Liver (tissue), 10 donors: ENCODE measurements at places on chromosomes 1 and 21. TPM values are rescaled to one million over a fixed set of nuclear protein-coding genes. Genes with fewer than 3 reads are reported as not detected.
A peak's percentile ranks its signal among the peaks of the same experiment; 100 is the strongest.

GRCh38 chr1:158425027-158425426 is 1.0 kb downstream of the OR10K2 start:
- H3K4me1 ChIP-seq = no peaks in the 10 kb centered on the region
- H3K36me3 ChIP-seq = no peaks in the 10 kb centered on the region
- H3K27ac ChIP-seq = no peak overlapping the region
- no peak for DNase-seq
- H3K27me3 ChIP-seq = no peaks in the 10 kb centered on the region

DNA sequence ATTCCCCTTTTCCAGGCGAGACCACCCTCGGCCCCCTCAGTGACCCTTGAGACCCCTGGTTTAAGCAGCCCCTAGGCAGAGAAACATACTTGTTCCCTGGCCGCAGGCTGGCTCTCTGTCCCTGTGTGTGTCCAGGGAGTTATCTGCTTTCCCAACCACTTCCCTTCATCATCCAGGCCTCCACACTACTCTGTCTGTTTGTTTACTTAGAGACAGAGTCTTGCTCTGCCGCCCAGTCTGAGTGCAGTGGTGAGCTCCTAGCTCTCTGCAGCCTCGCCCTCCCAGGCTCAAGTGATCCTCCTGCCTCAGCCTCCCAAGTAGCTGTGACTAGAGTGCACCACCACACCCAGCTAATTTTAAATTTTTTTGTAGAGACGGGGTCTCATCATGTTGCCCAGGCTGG is 5.8 kb upstream of the VWA1 start:
- H3K4me1 ChIP-seq = peaks cover 52% of the 10 kb centered on the region
- H3K4me3 ChIP-seq = no peak overlapping the region
- no peaks in the 10 kb centered on the region for H3K27me3 ChIP-seq
- H3K36me3 ChIP-seq = no peaks in the 10 kb centered on the region
- DNase-seq = no peak

DNA sequence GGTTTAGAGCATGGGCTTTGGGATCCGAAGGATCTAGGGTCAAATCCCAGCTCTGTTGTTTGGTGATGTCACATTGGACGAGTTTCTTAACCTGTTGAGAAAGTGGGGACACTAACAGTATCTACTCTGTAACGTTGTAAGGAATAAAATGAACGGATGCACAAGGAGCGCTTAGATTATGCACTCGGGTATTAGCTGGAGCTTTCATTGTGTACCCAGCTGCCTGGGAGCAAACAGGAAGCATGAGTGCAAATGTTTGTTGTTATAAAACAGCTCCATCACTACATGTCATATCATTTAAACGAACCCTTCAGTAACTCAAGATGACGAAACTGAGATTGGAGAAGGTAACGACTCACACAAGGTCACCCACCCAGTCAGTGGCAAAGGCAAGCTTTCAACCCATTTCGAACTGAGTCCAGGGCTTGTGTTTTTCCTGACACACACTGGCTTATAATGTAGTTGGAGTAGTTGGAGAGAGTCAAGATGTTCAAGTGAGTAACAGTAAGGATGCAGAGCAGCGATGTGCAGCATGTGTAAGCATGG is 16.2 kb upstream of the SLC6A17 start:
- no peak for DNase-seq
- no peaks in the 10 kb centered on the region for H3K4me1 ChIP-seq
- no peak overlapping the region for H3K27ac ChIP-seq
- H3K27me3 ChIP-seq = no peaks in the 10 kb centered on the region
- no peak overlapping the region for H3K4me3 ChIP-seq

- no peaks in the 10 kb centered on the region for H3K27me3 ChIP-seq
- DNase-seq = no peak
- H3K36me3 ChIP-seq = no peaks in the 10 kb centered on the region
- no peak overlapping the region for H3K4me3 ChIP-seq
- H3K27ac ChIP-seq = no peak overlapping the region
Measured at GRCh38 chr21:38459490-38459889, 38.8 kb downstream of the ERG start.

- no peak for DNase-seq
- H3K4me1 ChIP-seq = peaks cover 9% of the 10 kb centered on the region
- no peak overlapping the region for H3K4me3 ChIP-seq
Measured at GRCh38 chr1:20211511-20211931, 25.2 kb upstream of the PLA2G2C start.

Gene MTARC2
- 24.9 TPM for total RNA-seq

DNA sequence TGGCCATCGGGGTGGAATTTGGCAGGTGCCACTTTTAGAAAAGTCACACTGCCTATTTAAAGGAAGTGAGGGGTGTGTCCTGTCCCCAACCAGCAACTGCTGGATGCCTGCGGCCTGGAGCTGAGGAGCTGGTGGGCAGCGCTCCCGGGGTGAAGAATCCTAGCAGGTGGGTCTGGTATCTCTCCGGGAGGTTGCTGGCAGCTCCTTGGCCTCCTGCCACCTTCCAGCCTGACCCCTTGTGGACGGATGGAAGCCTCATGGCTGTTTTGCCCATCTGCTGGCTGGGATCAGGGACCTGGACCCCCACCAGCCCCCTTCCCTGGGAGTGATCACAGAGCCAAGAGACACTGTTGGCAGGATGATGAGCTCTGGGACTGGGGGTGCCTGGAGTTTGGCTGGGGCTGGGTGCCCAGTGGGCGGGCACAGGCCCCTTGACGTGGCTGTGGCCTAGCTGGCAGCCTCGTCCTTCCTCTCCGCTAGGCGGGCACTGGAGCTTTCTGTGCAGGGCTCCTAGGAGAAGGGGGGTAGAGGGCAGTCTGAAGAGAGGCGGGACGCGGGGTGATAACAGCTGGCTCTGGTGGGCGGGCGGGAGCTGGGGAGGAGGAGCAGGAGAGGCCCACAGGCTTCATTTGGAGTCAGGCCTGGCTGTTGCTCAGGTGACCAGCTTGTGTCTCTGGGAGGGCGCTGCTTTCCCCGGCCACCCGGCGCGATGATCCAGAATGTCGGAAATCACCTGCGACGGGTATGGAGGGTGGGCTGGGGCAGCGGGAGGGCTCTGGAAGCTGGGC is at the start of gene ACOT11:
Gene ACOT11 (plus strand): TSS at position 628 of the 788 bp plus-strand sequence. CDS start 82 bp downstream, at position 710.
- H3K4me1 ChIP-seq = no peaks in the 10 kb centered on the region
- H3K27ac ChIP-seq = no peak within 1 kb of the TSS
- DNase-seq = no peak
- no peak within 1 kb of the TSS for H3K4me3 ChIP-seq
- no peaks in the 10 kb centered on the region for H3K36me3 ChIP-seq
- no peaks in the 10 kb centered on the region for H3K27me3 ChIP-seq

Gene TRIM46
- 0.14 TPM for total RNA-seq

Gene TNFRSF14
- total RNA-seq = 14.8 TPM

- H3K4me3 ChIP-seq = no peak overlapping the region
- no peaks in the 10 kb centered on the region for H3K36me3 ChIP-seq
- H3K27me3 ChIP-seq = no peaks in the 10 kb centered on the region
- no peaks in the 10 kb centered on the region for H3K4me1 ChIP-seq
- no peak for DNase-seq
Measured at GRCh38 chr1:202154766-202155477, 5.5 kb downstream of the PTPN7 start.

DNA sequence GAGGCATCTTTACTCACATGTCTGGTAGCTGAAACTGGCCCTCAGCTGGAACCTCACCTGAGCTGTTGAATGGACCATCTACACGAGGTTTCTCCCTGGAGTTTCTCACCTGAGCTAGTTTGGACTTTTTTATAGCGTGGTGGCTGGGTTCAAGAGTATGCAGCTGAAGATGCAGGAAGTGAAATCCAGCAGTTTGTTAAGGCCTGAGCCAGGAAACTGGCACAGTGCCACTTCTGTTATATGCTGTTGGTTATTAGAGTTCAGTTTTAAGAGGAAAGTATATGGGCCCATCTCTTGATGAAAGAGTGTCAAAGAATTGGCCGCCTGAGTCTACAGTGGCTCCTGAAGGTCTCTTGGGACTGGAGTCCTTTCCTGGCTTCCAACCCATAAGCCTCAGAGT is 35.6 kb downstream of the STUM start:
- no peaks in the 10 kb centered on the region for H3K4me1 ChIP-seq
- H3K4me3 ChIP-seq = no peak overlapping the region
- no peak for DNase-seq
- no peak overlapping the region for H3K27ac ChIP-seq
- H3K27me3 ChIP-seq = no peaks in the 10 kb centered on the region
- no peaks in the 10 kb centered on the region for H3K36me3 ChIP-seq

GRCh38 chr1:203401199-203401877 is 50.4 kb upstream of the FMOD start:
- no peak overlapping the region for H3K4me3 ChIP-seq
- H3K36me3 ChIP-seq = no peaks in the 10 kb centered on the region
- H3K4me1 ChIP-seq = no peaks in the 10 kb centered on the region
- H3K27ac ChIP-seq = no peak overlapping the region
- no peaks in the 10 kb centered on the region for H3K27me3 ChIP-seq

Gene SPSB1
- total RNA-seq = 19.1 TPM

Gene RXRG
- total RNA-seq = 0.42 TPM

- no peaks in the 10 kb centered on the region for H3K4me1 ChIP-seq
- no peak for DNase-seq
- peaks cover 9% of the 10 kb centered on the region for H3K36me3 ChIP-seq
Measured at GRCh38 chr1:29218223-29218622, 12.5 kb downstream of the MECR start.

- no peak for DNase-seq
- peaks cover 24% of the 10 kb centered on the region for H3K4me1 ChIP-seq
- H3K36me3 ChIP-seq = no peaks in the 10 kb centered on the region
- peak overlapping the region; percentile 53 for H3K27ac ChIP-seq
Measured at GRCh38 chr1:23726686-23727085, 16.6 kb upstream of the ELOA start.

- no peak overlapping the region for H3K27ac ChIP-seq
- H3K4me1 ChIP-seq = no peaks in the 10 kb centered on the region
- peaks cover 21% of the 10 kb centered on the region for H3K36me3 ChIP-seq
- H3K4me3 ChIP-seq = no peak overlapping the region
- H3K27me3 ChIP-seq = no peaks in the 10 kb centered on the region
Measured at GRCh38 chr1:94522304-94522703, 19.3 kb downstream of the F3 start.

GRCh38 chr1:91784616-91785015 is 101.3 kb downstream of the TGFBR3 start:
- no peaks in the 10 kb centered on the region for H3K27me3 ChIP-seq
- H3K36me3 ChIP-seq = no peaks in the 10 kb centered on the region
- H3K4me1 ChIP-seq = peaks cover 2% of the 10 kb centered on the region
- H3K27ac ChIP-seq = no peak overlapping the region
- DNase-seq = no peak

- no peaks in the 10 kb centered on the region for H3K36me3 ChIP-seq
- no peak overlapping the region for H3K4me3 ChIP-seq
- H3K27ac ChIP-seq = no peak overlapping the region
Measured at GRCh38 chr1:205270271-205270670, 42.5 kb downstream of the TMCC2 start.

Gene PRRX1
- total RNA-seq = 0.25 TPM

DNA sequence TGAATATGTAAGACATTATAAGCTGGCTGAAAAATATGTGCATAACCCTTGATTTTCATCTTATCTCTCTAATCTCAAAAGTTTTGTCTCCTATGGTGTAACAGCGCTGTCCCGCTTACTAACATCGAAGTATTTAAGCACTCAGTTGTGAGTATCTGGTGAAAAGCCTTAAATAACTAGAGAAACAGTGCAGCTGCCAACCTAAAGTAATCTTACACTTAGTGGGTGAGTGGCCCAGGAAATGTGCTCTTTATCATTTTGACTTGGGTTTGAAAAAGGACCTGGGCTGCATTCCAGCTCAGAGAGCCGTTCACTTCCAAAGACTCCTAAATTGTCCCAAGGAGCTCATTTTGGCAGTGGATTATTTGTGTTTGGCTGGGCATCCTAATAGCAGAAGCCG is 225.9 kb downstream of the SPATA17 start:
- no peaks in the 10 kb centered on the region for H3K27me3 ChIP-seq
- H3K36me3 ChIP-seq = peaks cover 2% of the 10 kb centered on the region
- DNase-seq = no peak
- H3K4me3 ChIP-seq = no peak overlapping the region
- no peak overlapping the region for H3K27ac ChIP-seq

Gene GJA4
- 10.6 TPM for total RNA-seq

Gene SYT2
- total RNA-seq = not detected

Gene TMEM52
- 2.7 TPM for total RNA-seq

Gene CCDC190
- not detected for total RNA-seq

- H3K4me3 ChIP-seq = no peak overlapping the region
- H3K36me3 ChIP-seq = no peaks in the 10 kb centered on the region
- peaks cover 15% of the 10 kb centered on the region for H3K4me1 ChIP-seq
- peak overlapping the region; percentile 3 for H3K27ac ChIP-seq
Measured at GRCh38 chr1:204094856-204095634, 22.1 kb downstream of the SOX13 start.

DNA sequence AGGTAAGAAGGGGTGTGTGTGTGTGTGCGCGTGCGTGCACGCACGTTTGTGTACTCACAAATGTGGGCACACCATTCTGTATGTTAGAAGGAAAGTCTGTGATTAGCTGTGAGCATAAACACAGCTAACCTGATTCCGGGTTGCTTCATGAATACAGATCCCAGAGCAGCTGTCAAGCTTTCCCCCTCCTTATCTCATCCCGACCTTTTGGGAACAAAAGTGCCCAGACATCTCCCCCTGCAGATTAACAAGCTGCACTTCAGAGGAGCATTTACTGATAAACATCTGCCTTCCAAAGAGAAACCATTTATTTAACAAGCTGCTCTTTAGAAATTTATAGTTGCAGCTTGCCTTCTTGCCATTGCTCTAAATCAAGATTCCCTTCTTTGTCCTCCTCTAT is 97.0 kb downstream of the MT1HL1 start:
- DNase-seq = peak; percentile 28
- H3K4me1 ChIP-seq = no peaks in the 10 kb centered on the region
- H3K36me3 ChIP-seq = no peaks in the 10 kb centered on the region
- no peak overlapping the region for H3K27ac ChIP-seq
- H3K4me3 ChIP-seq = no peak overlapping the region

GRCh38 chr1:41876576-41877445 is 41.9 kb downstream of the HIVEP3 start:
- H3K27me3 ChIP-seq = no peaks in the 10 kb centered on the region
- H3K27ac ChIP-seq = no peak overlapping the region
- no peak for DNase-seq
- H3K36me3 ChIP-seq = no peaks in the 10 kb centered on the region
- H3K4me1 ChIP-seq = no peaks in the 10 kb centered on the region
- no peak overlapping the region for H3K4me3 ChIP-seq

Gene TMPRSS15
- total RNA-seq = not detected

GRCh38 chr1:151944857-151945575 is 35.7 kb upstream of the THEM4 start:
- H3K27me3 ChIP-seq = no peaks in the 10 kb centered on the region
- H3K36me3 ChIP-seq = no peaks in the 10 kb centered on the region
- H3K4me1 ChIP-seq = no peaks in the 10 kb centered on the region
- no peak for DNase-seq
- H3K4me3 ChIP-seq = no peak overlapping the region

- H3K27me3 ChIP-seq = no peaks in the 10 kb centered on the region
- no peaks in the 10 kb centered on the region for H3K36me3 ChIP-seq
- H3K4me1 ChIP-seq = no peaks in the 10 kb centered on the region
- H3K4me3 ChIP-seq = no peak overlapping the region
Measured at GRCh38 chr1:44694863-44695478, 20.5 kb downstream of the ARMH1 start.

Gene C1orf74
- 1.2 TPM for total RNA-seq

GRCh38 chr1:156658945-156659574 is 17.1 kb downstream of the BCAN start:
- H3K4me1 ChIP-seq = no peaks in the 10 kb centered on the region
- H3K27ac ChIP-seq = no peak overlapping the region
- no peak for DNase-seq
